Astrocyte (in vitro differentiated cells and primary cell): ENCODE measurements at places on chromosomes 2 and 18. TPM values are rescaled to one million over a fixed set of nuclear protein-coding genes. Genes with fewer than 3 reads are reported as not detected.

- no peaks in the 10 kb centered on the region for H3K4me1 ChIP-seq
- no peaks in the 10 kb centered on the region for H3K36me3 ChIP-seq
- no peak for DNase-seq
These were observed 8.1 kb upstream of the ZNF236 start for GRCh38 chr18:76814256-76814655.

DNA sequence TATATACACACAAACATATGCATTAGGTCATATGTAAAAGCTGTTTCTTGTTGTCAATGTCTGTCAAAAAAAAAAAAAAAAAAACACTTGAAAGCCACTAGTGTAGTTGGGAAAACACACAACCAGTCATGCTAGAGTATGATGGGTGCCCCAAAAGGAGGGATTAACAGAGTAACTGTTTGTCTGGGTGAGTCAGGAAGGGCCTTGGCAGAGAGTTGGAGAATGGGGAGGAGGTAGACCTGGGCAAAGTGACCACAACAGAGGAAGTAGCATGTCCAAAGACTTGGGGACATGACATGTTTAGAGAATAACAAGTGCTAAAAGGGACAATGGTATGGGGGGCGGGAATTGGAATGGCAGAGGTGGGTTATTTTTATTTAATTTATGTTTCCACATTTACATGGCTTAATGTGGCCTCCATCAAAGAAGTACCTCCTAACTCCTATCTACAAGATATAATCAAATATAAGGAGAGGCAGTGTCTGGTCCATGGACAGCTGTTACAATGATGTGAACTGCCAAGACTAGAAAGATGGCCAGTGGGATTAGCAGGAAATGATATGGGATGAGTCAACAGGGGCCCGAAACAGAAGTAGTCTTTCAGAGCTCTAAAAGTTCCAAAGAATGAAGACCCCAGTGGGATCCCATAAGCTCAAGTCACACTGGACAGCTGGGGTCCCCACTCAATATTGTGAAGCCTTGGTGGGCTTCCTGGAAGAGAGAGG lies 99.9 kb upstream of the ZFP36L2 start:
- H3K27me3 ChIP-seq, result no peaks in the 10 kb centered on the region
- no peak overlapping the region for H3K27ac ChIP-seq
- H3K4me1 ChIP-seq, result no peaks in the 10 kb centered on the region
- no peaks in the 10 kb centered on the region for H3K36me3 ChIP-seq

- H3K4me3 ChIP-seq, result no peak overlapping the region
- no peaks in the 10 kb centered on the region for H3K4me1 ChIP-seq
- no peaks in the 10 kb centered on the region for H3K36me3 ChIP-seq
- H3K27me3 ChIP-seq, result peaks cover 31% of the 10 kb centered on the region
- DNase-seq, result no peak
These were observed 16.4 kb upstream of the NOTO start for GRCh38 chr2:73185965-73186364.

GRCh38 chr2:208648368-208648767 lies 241.8 kb downstream of the PTH2R start:
- no peaks in the 10 kb centered on the region for H3K4me1 ChIP-seq
- H3K27me3 ChIP-seq, result no peaks in the 10 kb centered on the region
- no peak overlapping the region for H3K4me3 ChIP-seq

DNA sequence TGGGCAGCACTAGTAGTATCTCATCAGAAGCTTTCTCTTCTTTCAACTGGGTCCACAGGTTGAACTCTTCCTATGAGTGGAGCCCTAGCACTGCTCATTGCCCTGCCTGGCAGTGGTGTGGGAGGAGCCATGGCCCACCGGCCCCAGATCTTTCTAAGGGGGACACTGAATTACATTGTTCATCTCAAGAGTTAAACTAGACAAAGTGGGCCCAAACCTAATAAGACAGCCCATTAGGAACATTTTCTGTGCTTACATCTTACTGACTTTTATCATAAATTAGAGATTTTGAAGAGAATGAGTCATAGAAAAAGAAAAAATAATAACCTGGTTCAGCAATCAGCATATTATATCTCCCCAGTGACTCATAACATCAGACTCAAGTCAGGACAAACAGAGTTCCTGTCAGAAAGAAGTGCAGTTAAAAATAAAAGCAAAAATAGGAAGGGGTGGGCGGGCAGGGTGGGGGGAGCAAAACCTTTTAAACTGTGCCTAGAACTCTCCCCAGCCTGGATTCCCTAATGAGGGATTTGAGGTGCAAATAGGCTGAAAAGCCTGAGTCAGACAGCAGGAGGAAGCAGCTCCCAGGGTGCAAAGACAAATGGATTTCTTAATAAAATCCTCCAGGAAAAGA lies 161.6 kb upstream of the TRIB2 start:
- DNase-seq, result peak; percentile 79
- H3K27ac ChIP-seq, result peak overlapping the region; percentile 52
- no peaks in the 10 kb centered on the region for H3K27me3 ChIP-seq
- no peak overlapping the region for H3K4me3 ChIP-seq
- H3K36me3 ChIP-seq, result no peaks in the 10 kb centered on the region

Gene IL18RAP
- not detected in 2 replicates for total RNA-seq
